ENCODE measurements at places on chromosomes 12 and 14. TPM values are rescaled to one million over a fixed set of nuclear protein-coding genes. Genes with fewer than 3 reads are reported as not detected.
A peak's percentile ranks its signal among the peaks of the same experiment; 100 is the strongest.

DNA sequence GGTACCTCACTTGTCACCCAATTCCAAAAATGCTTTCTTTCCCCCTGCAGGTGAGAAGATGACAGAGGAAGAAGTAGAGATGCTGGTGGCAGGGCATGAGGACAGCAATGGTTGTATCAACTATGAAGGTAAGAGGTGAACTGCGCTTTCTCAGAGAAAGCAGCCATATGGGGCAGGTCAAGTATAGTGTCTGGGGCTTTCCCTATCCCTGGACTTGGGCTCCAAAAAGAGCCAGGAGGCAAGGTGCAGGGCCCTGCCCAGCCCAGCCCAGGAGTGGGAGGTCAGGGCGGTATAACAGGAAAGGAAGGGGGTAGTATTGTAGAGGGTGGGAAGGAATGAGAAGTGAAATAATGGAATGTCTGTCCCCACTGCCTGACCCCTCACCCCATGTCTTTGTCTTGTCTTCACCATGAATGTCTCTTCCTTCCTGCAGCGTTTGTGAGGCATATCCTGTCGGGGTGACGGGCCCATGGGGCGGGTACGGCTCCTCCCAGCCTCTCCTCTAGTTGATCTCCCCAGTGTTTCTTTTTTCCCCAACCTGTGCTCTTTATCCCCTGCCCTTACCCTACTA is 2.1 kb downstream of the MYL6 start:
- peaks cover 70% of the 10 kb centered on the region for H3K36me3 ChIP-seq
- H3K27me3 ChIP-seq, result no peaks in the 10 kb centered on the region
- DNase-seq, result peak; percentile 80
- peaks cover 51% of the 10 kb centered on the region for H3K4me1 ChIP-seq
- H3K27ac ChIP-seq, result peak overlapping the region; percentile 93

- no peak for DNase-seq
- H3K27me3 ChIP-seq, result peaks cover 2% of the 10 kb centered on the region
- no peak overlapping the region for H3K27ac ChIP-seq
- H3K36me3 ChIP-seq, result no peaks in the 10 kb centered on the region
- no peak overlapping the region for H3K4me3 ChIP-seq
Observed at GRCh38 chr12:25996677-25997076, 38.2 kb downstream of the RASSF8 start.

DNA sequence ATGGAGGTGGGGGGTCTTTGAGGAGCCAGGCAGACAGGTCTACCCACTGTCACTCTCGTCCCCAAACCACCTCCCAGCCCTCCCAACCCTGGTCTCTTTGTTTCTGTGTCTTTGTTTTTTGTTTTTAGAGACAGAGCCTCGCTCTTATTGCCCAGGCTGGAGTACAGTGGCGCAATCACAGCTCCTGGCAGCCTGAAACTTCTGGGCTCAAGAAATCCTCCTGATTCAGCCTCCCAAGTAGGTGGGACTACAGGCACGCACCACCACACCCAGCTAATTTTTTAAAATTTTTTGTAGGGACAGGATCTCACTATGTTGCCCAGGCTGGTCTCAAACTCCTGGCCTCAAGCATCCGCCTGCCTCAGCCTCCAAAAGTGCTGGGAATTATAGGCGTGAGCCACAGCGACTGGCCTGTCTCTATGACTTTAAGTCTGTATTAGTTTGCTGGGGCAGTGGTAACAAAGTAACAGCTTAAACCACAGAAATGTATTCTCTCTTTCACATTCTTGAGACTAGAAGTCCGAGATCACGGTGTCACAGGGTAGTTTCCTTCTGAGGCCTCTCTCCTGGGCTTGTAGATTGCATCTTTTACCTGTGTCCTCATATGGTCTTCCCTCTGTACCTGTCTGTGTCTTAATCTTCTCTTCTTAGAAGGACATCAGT is 26.1 kb downstream of the DTX1 start:
- H3K27ac ChIP-seq, result no peak overlapping the region
- no peak overlapping the region for H3K4me3 ChIP-seq
- no peak for DNase-seq
- H3K36me3 ChIP-seq, result no peaks in the 10 kb centered on the region
- H3K4me1 ChIP-seq, result peaks cover 24% of the 10 kb centered on the region

- H3K27me3 ChIP-seq, result no peaks in the 10 kb centered on the region
- DNase-seq, result no peak
- H3K27ac ChIP-seq, result no peak overlapping the region
- no peaks in the 10 kb centered on the region for H3K36me3 ChIP-seq
Observed at GRCh38 chr12:133256321-133256720, 20.6 kb upstream of the ANHX start.

IL22 gene
- total RNA-seq, result 0.69 TPM

- peaks cover 18% of the 10 kb centered on the region for H3K27me3 ChIP-seq
- no peak overlapping the region for H3K4me3 ChIP-seq
- H3K27ac ChIP-seq, result no peak overlapping the region
Observed at GRCh38 chr12:54759751-54760150, 94.6 kb upstream of the MUCL1 start.

DNA sequence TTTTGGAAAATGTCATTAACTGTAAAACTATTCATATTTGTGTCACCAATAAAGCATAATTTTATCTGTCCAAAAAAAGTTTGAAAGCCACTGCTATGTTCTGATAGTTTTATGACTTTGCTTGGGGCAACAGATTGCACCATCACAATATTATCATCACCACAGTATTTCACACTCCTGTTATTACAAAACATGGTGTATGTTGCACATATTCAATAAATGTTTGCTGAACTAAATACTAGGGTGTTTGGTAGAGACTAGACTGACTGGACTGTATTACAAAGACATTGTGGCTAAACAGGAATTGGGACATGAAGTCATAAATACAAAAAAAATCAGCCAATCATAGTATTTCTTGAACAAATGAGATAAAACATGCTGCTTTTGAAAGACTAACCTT is 55.1 kb downstream of the PAWR start:
- H3K36me3 ChIP-seq, result no peaks in the 10 kb centered on the region
- no peak for DNase-seq
- H3K4me1 ChIP-seq, result no peaks in the 10 kb centered on the region
- no peaks in the 10 kb centered on the region for H3K27me3 ChIP-seq
- no peak overlapping the region for H3K27ac ChIP-seq
- H3K4me3 ChIP-seq, result no peak overlapping the region

DNA sequence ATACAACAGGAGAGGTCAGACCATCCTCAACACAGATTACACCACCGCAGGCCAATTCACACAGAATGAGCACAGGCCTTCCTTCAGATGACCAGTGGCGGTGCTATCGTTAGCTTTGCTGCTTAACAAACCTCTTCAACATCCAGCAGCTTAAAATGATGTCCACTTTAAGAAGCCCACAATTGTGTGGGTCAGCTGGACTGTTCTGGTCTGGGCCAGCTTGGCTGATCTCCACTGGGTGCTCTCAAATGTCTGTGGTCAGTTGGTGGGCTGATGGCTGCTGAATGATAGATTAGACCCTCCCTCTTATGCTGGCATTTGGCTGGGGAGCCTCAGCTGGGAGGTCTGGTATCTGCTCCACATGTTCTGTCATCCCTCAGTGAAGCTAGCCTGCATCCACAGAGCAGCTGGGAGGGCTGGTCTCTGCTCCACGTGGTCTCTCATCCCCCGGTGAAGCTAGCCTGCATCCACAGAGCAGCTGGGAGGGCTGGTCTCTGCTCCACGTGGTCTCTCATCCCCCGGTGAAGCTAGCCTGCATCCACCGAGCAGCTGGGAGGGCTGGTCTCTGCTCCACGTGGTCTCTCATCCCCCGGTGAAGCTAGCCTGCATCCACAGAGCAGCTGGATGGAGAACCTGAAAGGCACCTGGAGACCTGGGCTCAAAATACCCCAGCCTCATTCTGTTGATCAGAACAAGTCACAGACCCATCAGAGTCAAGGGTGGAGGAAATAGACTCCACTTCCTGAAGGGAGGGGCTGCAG is 203.6 kb upstream of the DIO3 start:
- no peaks in the 10 kb centered on the region for H3K4me1 ChIP-seq
- H3K27ac ChIP-seq, result no peak overlapping the region
- peaks cover 3% of the 10 kb centered on the region for H3K27me3 ChIP-seq
- no peaks in the 10 kb centered on the region for H3K36me3 ChIP-seq
- no peak overlapping the region for H3K4me3 ChIP-seq

PIK3C2G gene
- total RNA-seq, result not detected

DNA sequence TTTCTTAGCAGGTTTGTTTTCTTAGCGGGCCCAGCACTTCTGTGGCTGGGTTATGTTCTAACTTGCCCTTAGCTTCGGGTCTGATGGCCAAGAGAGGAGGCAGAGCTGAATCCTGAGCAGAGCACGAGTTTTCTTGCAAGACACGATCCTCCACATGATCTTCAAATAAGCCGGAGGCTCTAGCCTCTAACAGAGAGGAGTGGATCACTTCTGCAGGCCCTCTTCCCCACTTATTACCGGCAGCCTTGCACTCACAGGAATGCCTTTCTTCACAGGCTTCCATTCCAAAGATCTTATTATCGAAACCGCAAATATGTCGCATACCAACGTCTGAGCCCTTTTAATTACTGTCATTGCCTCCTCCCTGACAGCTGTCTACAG is 79.5 kb downstream of the SINHCAF start:
- H3K36me3 ChIP-seq, result no peaks in the 10 kb centered on the region
- H3K27me3 ChIP-seq, result no peaks in the 10 kb centered on the region
- H3K27ac ChIP-seq, result no peak overlapping the region
- no peak overlapping the region for H3K4me3 ChIP-seq
- no peak for DNase-seq

- no peak overlapping the region for H3K27ac ChIP-seq
- DNase-seq, result no peak
- no peaks in the 10 kb centered on the region for H3K4me1 ChIP-seq
- no peak overlapping the region for H3K4me3 ChIP-seq
- H3K27me3 ChIP-seq, result peaks cover 1% of the 10 kb centered on the region
Observed at GRCh38 chr12:88553941-88554658, 26.2 kb downstream of the KITLG start.

DNA sequence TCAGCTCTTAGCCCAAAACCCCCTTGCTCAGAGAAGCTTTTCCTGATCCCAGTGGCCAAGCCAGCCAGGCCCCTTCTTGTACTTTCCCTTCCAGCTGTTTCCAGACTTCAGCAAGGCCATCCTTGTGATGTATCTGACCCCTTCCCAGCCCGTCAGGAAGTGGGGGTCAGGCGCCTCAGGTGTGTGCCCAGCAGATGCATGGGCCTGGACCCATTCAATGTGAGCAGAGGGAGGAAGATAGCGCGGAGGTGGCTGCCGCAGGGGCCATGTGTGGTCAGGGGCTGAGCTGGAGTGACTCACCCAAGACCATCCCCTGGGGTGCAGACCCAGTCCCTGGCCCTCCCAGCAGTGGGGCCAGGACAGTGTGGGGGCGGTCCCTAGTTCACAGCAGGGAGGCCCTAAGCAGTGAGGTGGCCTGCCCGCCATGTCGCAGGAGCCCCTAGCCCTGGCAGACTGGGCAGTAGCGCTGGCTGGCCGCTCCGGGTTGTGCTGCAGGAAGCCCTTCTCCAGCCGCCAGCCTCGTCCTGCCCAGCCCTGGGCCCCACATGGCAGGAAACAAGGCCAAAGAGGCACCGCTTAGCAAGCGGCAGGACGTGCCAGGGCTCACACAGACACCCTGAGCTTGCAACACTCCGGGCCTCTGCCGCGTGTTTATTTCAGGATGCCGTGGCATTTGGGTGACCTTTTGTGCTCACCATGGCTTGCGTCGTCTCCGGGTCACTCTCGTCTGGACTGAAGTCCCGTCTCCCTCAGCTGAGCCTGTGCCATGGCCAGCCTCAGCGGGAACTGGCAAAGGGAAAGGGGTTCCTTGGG is 12.0 kb downstream of the ADSS1 start:
- H3K27ac ChIP-seq, result no peak overlapping the region
- no peaks in the 10 kb centered on the region for H3K27me3 ChIP-seq
- no peaks in the 10 kb centered on the region for H3K4me1 ChIP-seq
- H3K4me3 ChIP-seq, result no peak overlapping the region
- H3K36me3 ChIP-seq, result no peaks in the 10 kb centered on the region

DNA sequence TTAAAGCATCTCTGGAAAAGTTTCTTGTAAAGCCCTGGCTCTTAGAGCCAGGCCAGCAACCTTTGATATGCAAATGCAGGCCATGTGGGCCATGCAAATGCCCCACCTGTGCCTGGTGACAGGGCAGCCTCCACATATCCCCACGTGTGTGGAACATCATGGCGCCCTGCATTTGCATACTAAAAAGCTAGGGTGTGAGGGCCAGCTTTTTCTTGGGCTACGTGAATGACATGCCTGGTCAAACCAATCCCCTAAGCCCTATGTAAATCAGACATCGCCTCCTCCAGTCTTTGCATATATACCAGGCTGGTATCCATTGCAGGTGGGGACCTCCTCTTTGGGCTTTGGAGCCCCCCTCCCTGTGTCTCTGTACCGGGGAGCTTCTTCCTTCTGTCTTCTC is 6.4 kb downstream of the CSRP2 start:
- H3K4me1 ChIP-seq, result peaks cover under 1% of the 10 kb centered on the region
- no peak overlapping the region for H3K27ac ChIP-seq
- no peaks in the 10 kb centered on the region for H3K36me3 ChIP-seq
- H3K27me3 ChIP-seq, result peaks cover 18% of the 10 kb centered on the region
- DNase-seq, result no peak

- no peaks in the 10 kb centered on the region for H3K36me3 ChIP-seq
- H3K4me3 ChIP-seq, result peak within 1 kb of the TSS; percentile 57
- H3K27ac ChIP-seq, result no peak within 1 kb of the TSS
- H3K27me3 ChIP-seq, result peaks cover 33% of the 10 kb centered on the region
- H3K4me1 ChIP-seq, result peaks cover 16% of the 10 kb centered on the region
Observed at GRCh38 chr12:81759190-81760051, at the start of gene PPFIA2. Gene PPFIA2, minus strand, starts transcription at chr12:81759350.

- no peak overlapping the region for H3K4me3 ChIP-seq
- H3K36me3 ChIP-seq, result no peaks in the 10 kb centered on the region
- peaks cover 86% of the 10 kb centered on the region for H3K27me3 ChIP-seq
- H3K4me1 ChIP-seq, result peaks cover 27% of the 10 kb centered on the region
Observed at GRCh38 chr12:47992776-47993175, 11.5 kb downstream of the COL2A1 start.

DNA sequence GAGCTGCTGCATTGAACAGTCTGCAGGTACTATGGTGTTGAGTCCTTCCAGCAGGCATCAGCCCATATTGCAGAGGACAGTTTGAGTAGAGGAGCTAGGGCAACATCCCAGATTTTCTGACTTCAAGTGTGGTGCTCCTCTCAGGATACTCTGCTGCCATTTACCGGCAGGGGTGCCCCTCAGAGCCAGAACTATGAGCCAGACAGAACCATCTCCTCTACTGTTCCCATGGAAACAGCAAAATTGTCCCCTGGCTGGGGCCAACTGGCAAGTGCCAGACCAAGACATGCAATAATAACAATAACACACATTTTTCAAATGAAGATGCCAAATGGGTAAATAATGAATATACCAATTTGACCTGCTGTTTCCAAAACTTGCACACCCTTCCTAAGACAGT is 102.9 kb downstream of the ADCK1 start:
- H3K4me1 ChIP-seq, result peaks cover 4% of the 10 kb centered on the region
- peaks cover 2% of the 10 kb centered on the region for H3K36me3 ChIP-seq
- no peak overlapping the region for H3K27ac ChIP-seq
- H3K27me3 ChIP-seq, result no peaks in the 10 kb centered on the region

GRCh38 chr12:129179941-129180553 is 326.8 kb downstream of the GLT1D1 start:
- no peaks in the 10 kb centered on the region for H3K27me3 ChIP-seq
- H3K36me3 ChIP-seq, result no peaks in the 10 kb centered on the region
- DNase-seq, result no peak
- H3K4me1 ChIP-seq, result no peaks in the 10 kb centered on the region
- no peak overlapping the region for H3K27ac ChIP-seq

GRCh38 chr12:104638851-104639240 is 182.1 kb downstream of the CHST11 start:
- no peaks in the 10 kb centered on the region for H3K27me3 ChIP-seq
- H3K4me3 ChIP-seq, result no peak overlapping the region
- H3K4me1 ChIP-seq, result peaks cover 37% of the 10 kb centered on the region
- H3K27ac ChIP-seq, result no peak overlapping the region

FAM186B gene
- 0.15 TPM for total RNA-seq

SERPINA5 gene
- not detected for total RNA-seq

- H3K4me3 ChIP-seq, result no peak overlapping the region
- peaks cover 7% of the 10 kb centered on the region for H3K4me1 ChIP-seq
- H3K27ac ChIP-seq, result no peak overlapping the region
- H3K36me3 ChIP-seq, result no peaks in the 10 kb centered on the region
Observed at GRCh38 chr12:52900166-52900895, 4.5 kb downstream of the KRT8 start.
